Mesenchymal stem cell (in vitro differentiated cells and primary cell): ENCODE measurements at places on chromosomes 5 and 9.

GRCh38 chr9:128770286-128771030 lies 1.3 kb downstream of the ZER1 start:
- DNase-seq, result peak; percentile 1

- peak; percentile 63 for DNase-seq
Measured at GRCh38 chr9:98074115-98074990, 17.8 kb downstream of the NANS start.

DNA sequence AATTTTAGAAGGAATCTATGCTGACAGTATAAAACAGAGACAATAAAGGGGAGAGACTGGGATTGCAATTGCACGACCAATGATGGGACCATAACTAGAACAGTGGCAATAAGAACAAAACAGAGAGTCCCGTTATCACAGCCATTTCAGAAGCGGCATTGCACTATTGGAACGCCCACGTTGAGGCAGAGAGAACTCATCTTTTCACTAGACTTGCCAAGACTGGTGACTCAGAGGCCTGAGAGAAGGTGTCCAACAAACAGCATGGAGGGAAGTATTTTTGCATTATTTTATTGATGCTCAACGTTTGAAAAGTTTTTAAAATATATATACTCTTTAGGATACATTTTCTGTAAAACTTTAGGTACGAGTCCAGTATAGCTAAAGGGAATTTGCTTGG lies 737.7 kb downstream of the TLE1 start:
- no peak for DNase-seq

GRCh38 chr5:108625654-108626053 lies 122.0 kb upstream of the FER start:
- no peak for DNase-seq

DNA sequence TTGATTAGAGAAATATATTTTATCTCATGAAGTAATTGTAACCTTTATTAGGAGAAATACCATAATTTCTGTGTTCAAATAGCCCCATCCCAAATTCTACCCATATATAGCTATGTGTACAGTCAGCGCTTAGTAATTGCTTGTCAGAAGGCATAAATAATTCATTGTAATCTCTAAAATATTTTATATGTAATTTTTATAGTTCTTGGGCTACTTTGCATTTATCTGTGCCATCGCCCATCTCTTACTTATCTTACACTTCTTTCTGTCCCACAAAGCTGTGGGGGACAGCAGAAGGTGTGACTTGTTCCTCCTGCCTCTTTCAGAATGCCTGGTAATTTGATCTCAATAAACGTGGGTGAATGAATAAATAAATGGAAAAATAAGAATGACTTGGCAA lies 5.5 kb downstream of the ADAMTSL1 start:
- DNase-seq, result no peak

- DNase-seq, result no peak
Measured at GRCh38 chr5:72505539-72506157, 1.6 kb downstream of the ZNF366 start.
